ENCODE measurements at places on chromosomes 6 and 20.

DNA sequence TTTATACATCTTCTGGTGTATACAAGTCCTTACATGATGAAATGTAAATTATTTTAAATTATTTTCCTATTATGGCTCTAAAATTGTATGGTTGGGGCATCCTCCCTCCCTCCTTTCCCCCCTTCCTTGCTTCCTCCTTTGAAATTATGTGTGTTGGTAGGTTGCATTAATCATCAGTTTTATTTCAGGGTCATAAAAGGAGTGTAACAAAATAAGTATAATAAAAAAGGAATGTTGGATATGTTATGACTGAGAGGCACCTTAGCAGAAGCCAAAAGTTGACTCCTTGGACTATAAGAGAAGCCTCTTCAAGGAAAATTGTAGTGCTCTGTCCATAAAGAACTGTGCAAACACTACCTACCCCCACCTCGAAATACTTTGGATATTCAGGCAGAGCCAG lies 46.6 kb upstream of the PTPRK start:
- no peak for DNase-seq

DNA sequence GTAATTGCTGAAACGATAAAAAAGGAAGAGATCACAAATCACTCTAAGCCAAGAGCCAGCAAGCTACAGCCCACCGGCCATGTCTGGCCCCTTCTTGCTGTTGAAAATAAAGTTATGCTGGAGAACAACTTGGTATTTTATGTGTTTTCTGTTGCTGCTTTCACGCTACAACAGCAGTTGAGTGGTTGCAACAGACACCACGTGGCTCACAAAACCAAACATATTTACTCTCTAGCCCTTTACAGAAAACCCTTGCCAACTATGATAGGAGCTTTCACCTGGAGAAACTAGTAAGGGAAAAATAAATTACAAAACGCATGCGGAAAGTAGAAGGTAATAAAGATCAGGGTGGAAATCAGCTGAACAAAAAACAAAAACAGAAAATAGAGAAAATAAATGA lies 41.1 kb upstream of the SLCO4A1 start:
- no peak for DNase-seq

- no peak for DNase-seq
These were observed 160.4 kb downstream of the TMEM242 start for GRCh38 chr6:157162766-157163433.

DNA sequence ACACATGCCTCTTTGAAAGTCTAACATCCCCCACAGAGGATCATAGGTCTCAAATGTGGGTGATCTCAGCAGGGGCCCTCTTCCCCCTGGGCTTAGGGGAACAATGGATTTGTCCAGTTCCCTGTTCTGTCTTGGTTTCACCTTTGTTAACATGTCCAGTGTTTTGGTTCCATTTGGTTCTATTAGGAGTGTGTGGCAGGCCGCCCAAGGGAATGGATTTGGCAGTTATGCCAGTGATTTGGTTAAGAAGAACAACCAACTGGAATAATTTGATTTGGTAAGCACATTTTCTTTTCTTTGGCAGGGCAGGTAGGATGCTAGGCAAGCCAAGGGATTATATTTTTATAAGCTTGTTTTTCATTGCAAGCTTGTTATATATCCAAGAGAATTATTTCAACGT lies 28.5 kb upstream of the ENPP1 start:
- no peak for DNase-seq

All from stimulated activated CD8-positive, alpha-beta memory T cell treated with anti-CD3 and anti-CD28 coated beads, Interleukin-7, amount 100 ng/mL, for 48 hours (primary cell).